ENCODE measurements at places on chromosomes 4 and X.

DNA sequence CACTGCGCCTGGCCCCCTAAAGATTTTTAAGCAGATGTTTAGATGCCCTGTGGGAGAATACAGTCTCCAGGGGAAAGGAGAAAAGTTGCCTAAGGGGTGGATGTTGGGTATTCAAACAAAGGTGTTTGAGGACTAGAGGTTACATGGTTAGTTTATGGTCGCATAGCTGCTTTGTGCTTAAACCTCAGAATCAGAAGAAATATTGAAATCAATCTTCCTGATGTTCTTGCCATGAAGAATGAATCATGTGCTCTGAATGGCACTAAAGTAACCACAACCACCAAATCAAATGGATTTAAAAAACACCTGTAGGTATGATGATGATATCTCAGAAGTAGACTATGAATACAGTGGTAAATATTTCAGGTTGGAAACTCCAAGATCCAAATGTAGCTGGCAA, 42.7 kb upstream of the TEX13A start:
- DNase-seq, result no peak

DNA sequence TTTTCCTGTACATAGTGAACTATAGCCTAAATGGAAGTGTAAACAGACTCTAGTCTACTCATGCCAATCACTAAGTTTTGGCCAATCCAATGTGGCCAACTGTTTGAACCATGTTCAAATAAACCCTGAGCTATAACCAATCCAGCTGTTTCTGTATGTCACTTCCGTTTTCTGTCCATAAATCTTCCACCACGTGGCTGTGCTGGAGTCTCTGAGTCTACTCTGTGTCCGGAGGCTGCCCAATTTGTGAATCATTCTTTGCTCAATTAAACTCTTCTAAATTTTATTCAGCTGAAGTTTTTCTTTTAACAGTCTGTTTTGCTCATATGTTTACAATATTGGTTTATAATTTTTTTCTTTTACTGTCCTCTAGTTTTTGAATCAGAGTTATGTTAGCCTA, 112.3 kb upstream of the BANK1 start:
- DNase-seq, result no peak

DNA sequence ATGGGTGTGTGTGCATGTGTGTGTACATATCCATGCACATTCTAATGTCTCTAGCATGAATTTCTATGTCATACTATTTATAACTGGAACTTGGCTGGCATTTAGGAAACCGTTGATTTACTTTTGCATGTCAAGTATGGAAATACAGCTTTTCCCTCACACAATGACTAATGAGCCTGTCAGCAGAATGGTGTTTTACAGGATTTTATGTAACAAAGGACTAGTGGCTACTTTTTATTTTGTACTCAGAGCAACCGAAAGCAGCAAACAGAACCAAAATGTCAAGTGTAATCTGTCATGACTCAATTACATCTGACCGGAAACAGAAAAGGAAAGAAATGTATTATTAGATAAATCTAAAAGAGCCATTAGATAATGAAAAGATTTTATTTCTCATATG, 1911.5 kb upstream of the AGA start:
- no peak for DNase-seq

DNA sequence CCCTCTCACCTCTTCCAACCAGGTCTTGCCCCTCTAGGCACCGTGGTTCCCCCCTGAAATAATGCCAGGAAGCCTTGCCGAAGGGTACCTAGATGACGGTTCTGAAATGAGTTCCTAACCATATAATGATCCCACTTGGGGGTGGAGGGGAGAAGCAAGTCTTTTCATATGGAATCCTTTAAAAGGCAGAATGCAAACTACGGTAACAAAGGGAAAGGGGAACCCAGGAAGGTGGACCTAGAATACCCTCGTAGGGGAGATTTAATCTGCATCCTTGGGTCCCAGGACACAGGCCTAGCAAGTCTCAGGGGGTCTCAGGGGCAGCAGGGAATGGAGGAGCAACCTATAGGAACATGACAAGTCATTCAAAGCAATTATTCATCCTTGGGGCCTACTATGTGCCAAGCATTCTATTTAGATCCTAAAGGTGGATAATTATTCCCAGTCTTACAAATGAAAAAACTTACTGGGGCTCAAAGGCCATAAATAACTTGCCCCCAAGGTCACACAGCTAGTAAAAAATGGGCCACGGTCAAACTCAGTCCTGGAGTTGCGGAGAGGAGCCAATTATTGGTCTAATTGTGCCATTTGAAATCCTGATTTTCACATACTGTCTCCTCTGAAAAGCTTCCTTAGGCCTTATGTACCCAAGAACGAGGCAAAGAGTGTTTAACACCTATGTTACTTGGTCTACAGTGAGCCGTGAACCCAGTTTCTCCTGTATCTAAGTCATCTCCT, 8.8 kb downstream of the BCOR start:
- DNase-seq, result no peak

DNA sequence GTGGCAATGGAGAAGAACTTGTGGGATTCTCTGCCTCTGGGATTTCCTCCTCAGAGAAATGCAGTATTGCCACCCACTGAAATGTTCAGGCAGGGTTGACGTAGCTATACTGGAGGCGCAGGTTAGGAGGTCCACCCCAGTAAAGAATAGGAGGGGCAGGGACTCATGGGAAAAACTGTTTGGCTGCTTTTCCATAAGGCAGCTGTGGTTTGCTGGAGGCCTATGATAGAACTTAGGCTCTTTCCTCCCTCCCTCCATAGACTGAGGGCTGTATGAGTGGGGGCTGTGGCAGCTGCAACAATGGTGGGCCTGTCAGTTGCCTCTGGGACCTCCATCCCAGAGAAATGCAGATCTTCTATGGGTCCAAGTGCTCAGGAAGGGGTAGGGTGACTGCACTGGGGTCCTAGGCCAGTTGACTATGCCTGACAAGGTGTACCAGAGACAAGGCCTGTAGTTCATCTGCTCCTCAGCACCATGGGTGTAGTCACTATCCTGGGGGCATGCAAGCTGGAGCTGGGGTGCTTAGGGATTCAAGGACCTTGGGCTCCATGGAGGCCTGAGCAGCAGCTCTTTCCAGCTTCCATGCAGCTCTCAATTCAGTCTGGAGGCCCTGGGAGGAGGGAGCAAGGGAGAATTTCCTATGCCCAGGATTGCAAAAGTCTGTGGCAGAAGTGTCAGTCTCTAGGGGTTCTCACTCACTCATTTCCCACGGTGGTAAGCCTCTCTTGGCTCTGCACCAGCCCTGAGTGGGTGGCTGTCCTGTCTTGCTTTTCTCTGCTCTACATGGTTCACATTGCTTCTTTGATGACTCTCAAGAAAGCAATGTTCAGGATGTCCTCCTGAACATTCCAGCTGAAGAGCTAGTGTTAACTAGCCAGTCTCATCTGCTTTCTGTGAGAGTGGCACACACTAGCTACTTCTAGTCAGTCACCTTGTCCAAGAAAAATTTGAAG, 353.0 kb downstream of the IDS start:
- no peak for DNase-seq

- DNase-seq, result no peak
Observed at GRCh38 chr4:56743550-56743949, 62.5 kb upstream of the HOPX start.

DNA sequence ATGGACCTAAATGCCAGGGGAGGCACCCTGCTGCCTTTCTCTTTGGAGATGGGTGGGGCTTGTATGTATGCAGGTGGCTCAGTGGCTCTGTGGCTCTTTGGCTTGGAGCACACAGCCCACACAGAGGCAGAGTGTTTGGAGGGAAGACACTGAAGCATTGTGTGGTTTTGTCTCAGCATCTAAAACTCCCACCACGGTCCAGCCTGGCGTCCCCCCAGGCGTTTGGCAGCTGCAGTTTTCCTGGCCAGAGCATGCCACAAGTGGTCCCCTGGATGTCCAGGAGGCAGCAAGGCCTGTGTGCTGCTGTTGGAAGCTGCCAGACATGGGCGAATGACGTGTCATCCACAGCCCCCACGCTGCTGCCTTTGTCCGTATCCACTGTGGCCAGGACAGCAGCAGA, 32.2 kb upstream of the PSAPL1 start:
- peak; percentile 44 for DNase-seq
